ENCODE measurements at places on chromosomes 7 and 10. TPM values are rescaled to one million over a fixed set of nuclear protein-coding genes. Genes with fewer than 3 reads are reported as not detected.

LRRTM3 gene
- 0.40 TPM for total RNA-seq

HMX2 gene
- not detected for total RNA-seq

MDH2 gene
- total RNA-seq: 34.1 TPM

DNA sequence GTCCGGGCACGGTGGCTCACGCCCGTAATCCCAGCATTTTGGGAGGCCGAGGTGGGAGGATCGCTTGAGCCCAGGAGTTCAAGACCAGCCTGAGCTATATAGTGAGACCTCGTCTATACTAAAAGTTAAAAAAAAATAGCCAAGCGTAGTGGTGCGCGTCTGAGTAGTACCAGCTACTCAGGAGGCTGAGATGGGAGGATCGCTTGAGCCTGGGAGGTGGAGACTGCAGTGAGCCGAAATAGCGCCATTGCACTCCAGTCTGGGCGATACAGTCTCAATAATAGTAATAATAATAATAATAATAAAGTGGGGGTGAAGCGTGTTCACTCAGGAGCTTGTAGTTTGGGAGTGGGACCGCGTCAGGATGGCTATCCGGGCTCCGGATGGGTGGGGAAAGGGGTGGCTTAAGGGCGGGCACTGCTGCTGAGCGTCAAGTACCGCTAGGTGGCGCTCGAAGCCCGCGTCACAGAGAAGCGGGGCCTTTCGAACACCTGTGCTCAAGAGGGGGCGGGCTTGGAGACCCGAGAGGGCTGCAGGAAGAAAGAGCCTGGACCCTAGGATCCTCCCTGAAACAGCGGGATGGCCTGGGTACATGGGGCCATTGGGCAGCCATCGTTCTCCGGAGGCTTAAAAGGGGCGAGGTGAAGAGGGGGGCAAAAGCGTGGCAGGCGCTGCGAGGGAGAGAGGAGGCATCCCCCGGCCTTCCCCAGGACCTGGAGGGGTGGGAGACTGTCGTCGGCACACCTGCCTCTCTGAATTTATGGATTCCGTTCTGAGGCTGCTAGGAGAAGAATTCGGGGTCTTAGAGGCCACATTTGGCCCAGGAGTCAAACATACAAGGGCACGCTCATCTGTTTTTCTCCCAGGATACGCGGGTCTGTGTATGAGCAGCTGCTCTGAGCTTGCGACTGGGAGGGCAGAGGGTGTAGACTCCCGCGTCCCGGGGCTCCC is 14.5 kb downstream of the LBX1 start:
- peaks cover 11% of the 10 kb centered on the region for H3K4me1 ChIP-seq
- peaks cover 19% of the 10 kb centered on the region for H3K27me3 ChIP-seq
- no peak overlapping the region for H3K27ac ChIP-seq

DNA sequence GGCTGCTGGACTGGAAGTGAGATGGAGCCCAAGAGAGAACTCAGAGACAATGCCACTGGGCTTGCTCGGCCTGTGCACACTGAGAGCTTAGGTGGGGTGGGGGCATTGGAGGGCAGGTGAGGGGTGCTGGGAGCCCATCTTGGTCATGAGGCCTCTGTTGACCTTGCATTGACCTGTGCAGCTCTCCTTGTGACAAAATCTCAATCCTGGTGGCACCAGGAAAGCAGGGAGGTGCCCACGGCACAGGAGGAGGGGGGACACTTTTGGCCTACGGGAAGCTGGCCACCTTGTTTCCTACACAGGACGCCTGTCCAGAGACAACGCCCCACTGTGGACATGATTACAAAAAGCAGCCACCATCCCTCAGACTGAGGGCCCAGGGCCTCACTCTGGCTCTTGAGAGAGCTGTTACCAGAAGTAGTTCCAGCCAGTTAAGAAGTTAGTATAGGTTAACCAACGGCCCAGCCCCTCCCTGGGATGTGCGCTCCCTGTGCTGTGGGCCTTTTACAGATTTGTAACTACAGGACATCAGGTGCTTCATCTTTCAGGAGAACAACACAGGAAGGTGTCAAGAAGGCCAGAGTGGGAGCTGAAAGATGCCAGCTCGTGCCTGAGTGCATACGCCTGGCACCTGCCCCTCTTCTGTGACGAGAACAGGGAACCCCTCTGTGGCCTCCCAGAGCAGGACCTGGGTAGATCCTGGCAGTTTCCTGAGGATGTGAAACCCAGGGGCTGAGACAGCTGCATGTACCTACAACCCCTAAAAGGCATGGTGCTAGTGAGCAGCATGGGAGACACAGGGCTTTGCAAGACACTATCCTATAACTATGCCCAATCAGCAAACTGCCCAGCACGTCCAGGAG is 10.3 kb downstream of the PKD1L1 start:
- no peaks in the 10 kb centered on the region for H3K36me3 ChIP-seq
- no peak overlapping the region for H3K27ac ChIP-seq
- H3K27me3 ChIP-seq: no peaks in the 10 kb centered on the region
- no peaks in the 10 kb centered on the region for H3K4me1 ChIP-seq
- H3K4me3 ChIP-seq: no peak overlapping the region
- no peak for DNase-seq

DNA sequence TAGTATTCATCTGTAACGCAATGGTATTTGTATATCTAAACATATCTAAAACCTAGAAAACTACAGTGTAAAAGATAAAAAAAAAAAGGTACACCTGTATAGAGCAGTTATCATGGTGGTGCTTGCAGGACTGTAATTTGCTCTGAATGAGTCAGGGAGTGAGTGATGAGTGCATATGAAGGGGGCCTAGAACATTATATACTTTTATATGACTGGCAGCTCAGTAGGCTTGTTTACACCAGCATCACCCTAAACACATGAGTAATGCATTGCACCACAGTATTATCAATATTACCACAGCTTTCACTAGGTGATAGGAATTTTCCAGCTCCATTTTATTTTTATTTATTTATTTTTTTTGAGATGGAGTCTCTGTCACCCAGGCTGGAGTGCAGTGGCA is 40.8 kb downstream of the TRIM24 start:
- no peaks in the 10 kb centered on the region for H3K4me1 ChIP-seq
- no peaks in the 10 kb centered on the region for H3K27me3 ChIP-seq
- H3K4me3 ChIP-seq: no peak overlapping the region

- DNase-seq: no peak
- H3K4me1 ChIP-seq: no peaks in the 10 kb centered on the region
- no peak overlapping the region for H3K4me3 ChIP-seq
- H3K27me3 ChIP-seq: no peaks in the 10 kb centered on the region
These were observed 61.7 kb upstream of the CSTF2T start for GRCh38 chr10:51760864-51761640.

DNA sequence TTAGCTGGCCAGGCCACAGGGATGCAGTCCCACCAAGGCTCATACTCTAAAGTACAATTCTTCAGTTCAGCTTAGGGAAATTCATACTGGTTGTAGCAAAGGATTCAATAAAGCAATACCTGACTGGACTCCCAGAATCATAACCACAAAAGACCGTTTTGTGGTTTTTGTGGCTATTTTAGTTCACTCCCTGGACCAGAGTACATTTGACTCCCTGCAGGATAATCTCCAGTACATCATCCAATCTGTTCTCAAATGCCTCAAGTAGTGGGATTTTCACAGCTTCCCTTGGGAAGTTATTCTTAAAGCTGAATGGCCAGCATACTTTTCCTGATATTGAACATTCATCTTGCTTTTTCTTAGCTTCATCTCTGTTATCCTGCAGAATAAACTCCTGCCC is 29.3 kb upstream of the YAE1 start:
- DNase-seq: no peak
- H3K27ac ChIP-seq: no peak overlapping the region
- H3K27me3 ChIP-seq: no peaks in the 10 kb centered on the region
- no peaks in the 10 kb centered on the region for H3K4me1 ChIP-seq
- no peak overlapping the region for H3K4me3 ChIP-seq
- no peaks in the 10 kb centered on the region for H3K36me3 ChIP-seq

GRCh38 chr10:5534051-5534821 is 9.5 kb downstream of the CALML3 start:
- peak overlapping the region; percentile 65 for H3K27ac ChIP-seq
- DNase-seq: no peak
- H3K4me3 ChIP-seq: no peak overlapping the region
- H3K4me1 ChIP-seq: no peaks in the 10 kb centered on the region
- H3K36me3 ChIP-seq: no peaks in the 10 kb centered on the region

DNA sequence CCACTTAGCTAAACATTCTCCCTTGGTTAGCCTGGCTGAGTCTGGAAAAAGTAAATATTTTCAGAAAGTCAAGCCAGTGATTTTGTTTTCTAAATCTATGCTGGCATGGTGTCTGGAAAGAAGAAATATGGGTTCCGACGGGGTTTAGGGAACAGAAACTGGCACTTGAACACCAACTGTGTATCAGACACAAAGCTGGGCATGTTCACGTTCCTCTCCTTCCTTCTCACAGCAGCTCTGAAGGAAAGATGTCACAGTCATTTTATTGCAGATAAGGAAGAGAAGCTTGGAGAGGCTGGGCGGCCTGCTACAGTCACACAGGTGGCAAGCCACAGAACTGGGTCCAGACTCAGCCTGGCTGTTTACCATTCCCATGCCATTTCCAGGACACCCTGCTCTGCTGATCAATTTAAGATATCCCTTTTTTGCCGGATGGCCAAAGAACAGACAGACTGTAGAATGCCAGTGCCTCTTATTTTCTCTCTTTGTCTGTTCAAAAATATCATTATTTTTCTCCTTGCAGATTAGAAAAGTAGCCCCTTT is 118.8 kb downstream of the HERPUD2 start:
- H3K4me3 ChIP-seq: no peak overlapping the region
- no peaks in the 10 kb centered on the region for H3K27me3 ChIP-seq
- no peaks in the 10 kb centered on the region for H3K36me3 ChIP-seq
- H3K27ac ChIP-seq: no peak overlapping the region
- DNase-seq: no peak
- no peaks in the 10 kb centered on the region for H3K4me1 ChIP-seq

DNA sequence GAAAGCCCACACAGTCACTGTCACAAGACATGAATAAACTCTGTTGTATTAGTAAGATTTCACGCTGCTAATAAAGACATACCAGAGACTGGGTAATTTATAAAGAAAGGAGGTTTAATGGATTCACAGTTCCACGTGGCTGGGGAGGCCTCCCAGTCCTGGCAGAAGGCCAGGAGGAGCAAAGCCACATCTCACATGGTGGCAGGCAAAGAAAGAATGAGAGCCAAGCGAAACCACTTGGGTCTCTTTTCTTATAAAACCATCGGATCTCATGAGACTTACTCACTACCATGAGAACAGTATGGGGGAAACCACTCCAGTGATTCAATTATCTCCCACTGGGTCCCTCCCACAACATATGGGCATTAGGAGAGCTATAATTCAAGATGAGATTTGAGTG is 110.2 kb downstream of the ST8SIA6 start:
- no peaks in the 10 kb centered on the region for H3K4me1 ChIP-seq
- H3K36me3 ChIP-seq: no peaks in the 10 kb centered on the region
- H3K27me3 ChIP-seq: no peaks in the 10 kb centered on the region
- no peak for DNase-seq
- no peak overlapping the region for H3K27ac ChIP-seq
